ENCODE measurements at places on chromosomes 1 and 21.

DNA sequence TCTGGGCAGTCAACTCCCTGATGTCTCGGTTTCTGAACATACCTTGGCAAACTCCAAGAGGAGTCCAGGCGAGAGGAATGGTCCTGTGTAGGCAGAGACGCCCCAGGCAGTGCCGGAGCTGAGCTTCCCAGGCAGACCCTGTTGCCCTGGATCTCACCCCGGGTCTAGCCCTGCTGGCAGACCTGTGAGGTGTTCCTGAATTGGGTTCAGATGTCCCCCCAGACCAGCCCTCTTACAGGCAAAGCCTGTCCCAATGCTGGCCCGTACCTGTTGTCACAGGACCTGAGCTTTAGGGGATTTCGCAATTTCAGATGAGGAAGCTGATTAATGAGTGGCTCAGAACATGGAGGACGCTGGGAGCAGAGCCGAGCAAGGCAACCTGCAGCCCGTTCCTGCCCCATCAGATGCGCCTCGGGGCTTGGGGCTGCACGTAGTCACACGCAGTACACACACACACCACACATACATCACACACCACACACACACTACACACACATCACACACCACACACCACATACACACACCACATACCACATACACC, 38.5 kb upstream of the PDE9A start:
- peak; percentile 66 for DNase-seq

DNA sequence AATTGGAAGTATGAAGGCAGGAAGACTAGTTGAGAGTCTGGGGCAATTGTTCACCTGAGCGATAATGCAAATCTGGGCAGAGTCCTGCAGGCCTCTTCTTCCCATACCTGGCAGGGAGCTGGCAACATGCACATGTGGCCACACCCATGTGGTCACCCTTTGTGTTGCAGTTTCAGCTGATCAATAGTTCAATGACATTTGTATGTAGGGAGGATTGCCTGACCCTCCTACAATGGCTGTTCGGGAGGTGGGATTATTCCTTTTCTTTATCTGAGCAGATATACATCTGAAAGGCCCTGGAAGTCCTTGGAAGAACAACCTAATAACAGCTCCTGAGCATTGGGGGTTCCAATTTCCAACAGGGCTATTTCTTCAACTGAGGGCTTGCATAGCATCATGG, 15.2 kb upstream of the TRIM45 start:
- DNase-seq: no peak

GRCh38 chr1:223525957-223526356, 132.7 kb downstream of the CCDC185 start:
- no peak for DNase-seq

DNA sequence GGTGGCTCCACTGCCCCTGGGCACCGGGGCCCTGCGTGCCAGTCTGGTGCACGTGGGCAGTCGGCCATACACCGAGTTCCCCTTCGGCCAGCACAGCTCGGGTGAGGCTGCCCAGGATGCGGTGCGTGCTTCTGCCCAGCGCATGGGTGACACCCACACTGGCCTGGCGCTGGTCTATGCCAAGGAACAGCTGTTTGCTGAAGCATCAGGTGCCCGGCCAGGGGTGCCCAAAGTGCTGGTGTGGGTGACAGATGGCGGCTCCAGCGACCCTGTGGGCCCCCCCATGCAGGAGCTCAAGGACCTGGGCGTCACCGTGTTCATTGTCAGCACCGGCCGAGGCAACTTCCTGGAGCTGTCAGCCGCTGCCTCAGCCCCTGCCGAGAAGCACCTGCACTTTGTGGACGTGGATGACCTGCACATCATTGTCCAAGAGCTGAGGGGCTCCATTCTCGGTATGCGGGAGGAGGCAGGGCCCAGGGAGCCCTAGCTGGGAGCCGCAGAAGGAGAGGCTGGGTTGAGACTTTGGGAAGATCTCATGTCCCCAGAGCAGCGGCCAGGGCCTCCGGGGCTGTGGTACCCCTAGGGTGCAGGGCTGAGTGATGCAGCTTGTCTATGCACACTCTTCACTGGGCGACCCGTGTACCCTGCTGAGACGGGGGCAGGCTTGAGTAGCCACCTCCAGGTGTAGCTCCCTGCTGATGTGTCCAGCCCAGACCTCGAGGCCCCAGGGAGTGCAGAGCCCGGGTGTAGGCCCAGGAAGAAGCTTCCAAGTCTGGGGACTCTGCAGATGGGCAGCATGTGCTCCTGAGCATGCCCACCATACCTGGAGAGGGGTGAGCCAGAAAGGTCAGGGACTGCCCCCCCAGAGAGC, 1.8 kb downstream of the VWA1 start:
- no peak for DNase-seq

GRCh38 chr1:209444961-209445360, 138.6 kb upstream of the CAMK1G start:
- DNase-seq: no peak

DNA sequence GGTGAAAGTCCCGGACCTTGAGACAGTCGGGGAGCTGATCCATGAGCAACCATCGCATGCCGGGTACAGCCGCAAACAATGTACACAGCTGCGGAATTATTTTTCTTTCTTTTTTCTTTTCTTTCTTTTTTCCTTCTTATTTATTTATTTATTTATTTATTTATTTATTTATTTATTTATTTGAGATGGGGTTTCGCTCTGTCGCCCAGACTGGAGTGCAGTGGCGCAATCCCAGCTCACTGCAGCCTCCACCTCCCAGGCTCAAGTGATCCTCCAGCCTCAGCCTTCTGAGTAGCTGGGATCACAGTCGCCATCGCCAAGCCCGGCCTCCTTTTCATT, 2.6 kb upstream of the PERM1 start:
- DNase-seq: no peak

- peak; percentile 39 for DNase-seq
These were observed at the start of gene CCDC181 for GRCh38 chr1:169427081-169427641. TSS of gene CCDC181 (minus strand) at chr1:169427474. CDS start at chr1:169424927, 2,547 bp downstream.

DNA sequence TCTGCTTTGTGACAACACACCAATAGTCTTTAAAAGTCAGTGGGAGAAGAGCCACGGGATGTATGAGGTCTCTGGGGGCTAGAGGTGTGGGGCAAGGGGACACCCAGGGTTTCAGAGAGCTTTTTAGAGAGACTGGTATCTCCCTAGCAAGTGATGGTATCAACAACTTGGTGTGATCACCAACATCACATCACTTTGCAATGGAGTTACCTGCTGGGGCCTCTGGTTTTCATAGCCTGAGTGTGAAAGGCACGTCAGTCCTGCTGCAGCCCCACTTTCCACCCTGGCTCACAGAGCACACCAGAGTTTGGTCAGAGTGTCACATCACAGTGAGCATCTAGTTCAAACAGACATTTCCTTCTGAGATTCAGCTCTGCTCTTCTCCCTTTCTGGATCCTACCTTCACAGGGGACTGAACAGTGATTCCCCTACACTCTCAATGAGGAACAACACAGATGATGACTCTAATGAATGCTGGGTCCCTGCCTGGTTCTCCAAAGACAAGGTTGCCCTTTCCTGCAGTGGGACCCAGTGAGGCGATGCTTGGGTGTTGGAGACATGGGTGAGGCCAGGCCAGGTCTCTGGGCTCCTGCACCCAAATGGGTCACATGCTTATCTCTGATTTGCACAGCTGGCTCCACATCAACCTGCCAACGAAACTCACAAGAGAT, 2.0 kb upstream of the MAN1C1 start:
- no peak for DNase-seq

DNA sequence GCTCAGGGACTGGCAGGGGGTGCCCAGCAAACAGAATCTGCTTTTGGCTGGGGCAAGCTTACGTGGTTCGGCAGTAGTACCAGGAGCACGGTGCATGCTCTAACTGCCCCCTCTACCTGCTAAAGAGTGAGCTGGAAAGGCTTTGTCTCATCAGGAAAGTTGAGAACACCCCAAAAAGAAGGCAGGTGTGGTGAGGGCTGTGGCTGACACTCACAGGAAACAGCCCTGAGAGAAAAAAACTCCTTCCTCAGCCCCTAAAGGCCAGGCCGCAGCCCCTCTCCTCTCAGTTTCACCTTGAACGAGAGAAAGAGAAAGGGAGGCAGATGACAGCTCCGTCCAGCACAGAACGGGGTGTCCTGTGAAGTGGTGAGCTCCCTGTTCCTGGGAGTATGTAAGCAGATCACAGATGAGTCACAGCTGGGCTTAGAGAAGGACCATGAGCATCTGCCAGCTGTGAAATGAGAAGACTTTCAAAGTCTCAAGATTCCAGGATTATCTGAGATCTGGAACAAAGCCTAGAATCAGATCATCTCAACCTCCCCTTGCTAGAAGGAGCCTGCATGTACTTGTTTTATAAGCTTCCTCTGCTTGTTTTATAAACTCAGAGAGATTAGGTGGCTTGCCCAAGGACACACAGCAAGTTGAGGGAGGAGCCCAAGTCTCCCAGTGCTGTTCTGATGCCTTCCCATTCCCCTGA, 13.4 kb downstream of the LAPTM5 start:
- DNase-seq: peak; percentile 44

GRCh38 chr21:42733037-42733627, 79.7 kb downstream of the PDE9A start:
- DNase-seq: no peak

DNA sequence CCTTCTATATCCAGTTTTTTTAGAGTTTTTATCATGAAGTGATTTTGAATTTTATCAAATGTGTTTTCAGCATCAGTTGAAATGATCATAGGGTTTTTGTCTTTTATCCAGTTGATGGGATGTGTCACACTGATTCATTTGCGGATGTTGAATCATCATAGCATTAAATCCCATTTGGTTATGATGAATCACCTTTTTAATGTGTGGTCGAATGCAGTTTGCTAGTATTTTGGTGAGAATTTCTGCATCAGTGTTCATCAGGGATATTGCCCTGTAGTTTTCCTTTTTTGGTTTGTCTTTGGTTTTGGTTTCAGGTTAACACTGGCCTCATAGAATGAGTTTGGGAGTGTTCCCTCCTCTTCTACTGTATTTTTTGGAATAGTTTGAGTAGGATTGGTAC, 80.3 kb downstream of the DIRAS3 start:
- no peak for DNase-seq

GRCh38 chr1:53481456-53481855, 22.3 kb downstream of the DMRTB1 start:
- DNase-seq: no peak

DNA sequence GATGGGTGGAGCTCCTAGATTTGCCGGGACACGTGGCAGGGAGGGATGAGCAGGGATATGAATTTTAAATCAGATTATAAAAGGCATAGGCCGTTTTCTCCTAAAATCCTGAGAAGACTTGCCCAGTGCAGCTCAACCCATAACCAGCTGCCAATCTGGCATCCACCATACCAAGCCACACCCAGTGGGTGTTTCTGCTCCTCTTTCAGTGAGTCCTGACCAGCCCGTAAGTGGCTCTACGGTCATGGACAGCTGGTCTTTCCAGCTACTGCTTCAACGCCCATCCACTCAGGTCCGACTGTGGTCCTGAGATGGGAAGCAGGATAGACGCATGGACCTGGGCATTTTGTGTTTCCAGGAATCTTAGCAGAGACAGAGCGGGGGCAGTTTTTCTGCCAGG, 107.2 kb downstream of the LAMC2 start:
- DNase-seq: no peak

DNA sequence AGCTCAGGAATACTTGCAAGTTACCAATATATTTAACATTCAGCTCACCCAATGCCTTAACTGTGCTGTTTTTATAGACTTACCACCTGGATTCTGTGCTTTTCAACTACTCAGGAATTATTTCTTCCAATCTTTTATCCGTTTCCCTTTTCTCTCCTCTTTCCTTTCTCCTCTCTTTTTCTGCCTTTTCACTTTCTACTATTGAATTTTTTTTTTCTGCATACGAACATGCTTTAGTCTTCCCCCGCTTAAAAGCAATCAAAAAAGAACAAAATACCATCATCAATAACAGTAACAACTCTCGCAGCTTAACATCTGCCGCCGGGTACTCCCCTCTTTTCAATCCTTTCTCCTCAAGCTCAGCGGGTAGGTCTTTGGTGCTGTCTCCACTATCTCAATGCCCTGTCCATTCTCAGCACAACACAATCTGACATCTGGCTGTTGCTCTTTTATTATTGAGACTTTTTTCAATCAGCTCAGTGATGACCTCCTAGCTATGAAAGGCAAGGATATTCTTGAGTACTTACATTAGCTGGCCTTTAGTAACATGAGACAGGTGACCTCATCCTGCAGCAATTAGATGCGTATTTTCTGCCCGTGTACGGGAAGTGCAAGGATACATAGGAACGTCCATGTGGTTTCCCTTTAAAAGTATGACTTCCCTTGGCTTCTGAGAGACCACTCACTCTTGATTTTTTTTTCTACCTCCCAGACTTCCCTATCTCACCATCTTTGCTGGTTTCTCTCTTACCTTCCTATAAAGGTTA, 40.2 kb upstream of the SIPA1L2 start:
- no peak for DNase-seq

DNA sequence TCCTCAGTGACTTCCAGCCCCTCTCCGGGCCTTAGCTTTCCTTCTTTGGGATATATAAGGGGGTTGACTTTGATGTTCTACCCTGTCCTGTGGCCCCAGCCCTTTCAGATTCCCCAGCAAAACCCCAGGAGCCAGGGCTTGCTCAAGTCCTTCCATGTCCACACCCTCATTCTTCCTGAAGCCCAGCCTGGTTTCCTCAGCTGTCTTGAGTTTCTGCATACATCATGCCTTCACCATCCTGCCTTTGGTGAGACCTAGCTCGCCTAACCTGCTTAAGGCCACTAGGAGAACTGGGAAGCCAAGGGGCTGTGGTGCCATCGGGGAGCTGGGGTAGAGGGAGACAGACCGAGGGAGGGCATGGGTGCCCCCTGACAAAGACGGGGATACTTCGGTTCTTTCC, 17.2 kb upstream of the PEF1 start:
- no peak for DNase-seq

- no peak for DNase-seq
These were observed 9.3 kb upstream of the FCAMR start for GRCh38 chr1:206979379-206980043.

GRCh38 chr1:32741059-32741412, 38.5 kb upstream of the SYNC start:
- no peak for DNase-seq

DNA sequence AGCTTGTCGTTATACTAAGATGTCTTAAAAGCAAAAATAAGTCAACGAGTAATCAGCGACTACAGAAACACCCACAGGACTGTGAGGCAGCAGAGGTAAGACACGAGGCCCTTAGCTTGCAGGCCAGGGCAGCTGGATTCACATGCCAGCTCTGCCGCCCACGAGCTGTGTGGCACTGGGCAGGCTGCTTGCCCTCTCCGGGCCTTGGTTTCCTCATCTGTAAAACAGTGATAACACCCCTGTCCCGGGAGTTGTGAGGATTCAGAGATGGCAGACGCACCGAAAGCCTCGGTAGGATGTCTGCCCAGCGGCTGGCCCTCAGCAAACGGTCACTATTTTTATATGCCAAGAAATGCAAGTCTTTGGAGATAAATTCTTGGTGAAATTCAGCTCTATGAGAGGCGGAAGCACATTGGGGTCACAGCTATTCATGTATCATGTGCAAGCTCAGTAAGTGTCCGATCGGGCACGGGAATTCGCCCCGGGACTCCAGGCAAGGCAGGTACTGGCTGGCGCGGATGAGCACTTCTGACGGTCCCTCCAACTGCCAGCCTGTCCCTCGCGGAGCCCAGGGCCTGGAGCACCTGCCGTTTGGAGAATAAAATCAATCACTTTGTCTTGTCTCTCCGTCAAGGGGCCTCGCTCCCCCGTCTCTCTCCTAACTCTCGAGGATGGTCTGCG, 1.1 kb downstream of the C2CD2 start:
- no peak for DNase-seq

GRCh38 chr1:52825868-52826267, 16.7 kb upstream of the ZYG11A start:
- DNase-seq: no peak

- DNase-seq: no peak
These were observed 2.9 kb downstream of the SERTAD4 start for GRCh38 chr1:210235363-210236053.

GRCh38 chr1:38076038-38076437, 29.4 kb upstream of the POU3F1 start:
- DNase-seq: no peak
